GOT3 (cell line): ENCODE measurements at places on chromosomes 5 and 9.

DNA sequence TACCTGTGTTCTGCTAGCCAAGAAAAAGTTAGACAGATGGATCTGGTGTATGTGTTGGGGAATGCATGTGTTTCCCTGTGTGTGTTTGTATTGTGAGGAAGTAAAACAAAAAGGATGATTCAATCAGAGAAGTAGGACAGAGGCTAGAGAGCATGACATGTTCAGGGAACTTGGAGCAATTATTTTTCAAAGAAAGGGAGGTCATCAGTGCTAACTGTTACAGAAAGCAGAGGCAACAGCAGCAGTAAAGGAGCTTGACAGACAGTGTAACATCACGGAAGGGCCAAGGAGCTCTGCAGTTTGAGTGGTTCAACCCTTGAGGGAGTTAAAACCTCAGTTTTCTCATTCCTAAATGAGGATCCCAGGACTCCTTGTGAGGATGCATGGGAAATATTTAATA, 13.2 kb downstream of the SPINK1 start:
- DNase-seq = no peak

GRCh38 chr5:42621242-42621641, 135.4 kb upstream of the CCDC152 start:
- DNase-seq = no peak

DNA sequence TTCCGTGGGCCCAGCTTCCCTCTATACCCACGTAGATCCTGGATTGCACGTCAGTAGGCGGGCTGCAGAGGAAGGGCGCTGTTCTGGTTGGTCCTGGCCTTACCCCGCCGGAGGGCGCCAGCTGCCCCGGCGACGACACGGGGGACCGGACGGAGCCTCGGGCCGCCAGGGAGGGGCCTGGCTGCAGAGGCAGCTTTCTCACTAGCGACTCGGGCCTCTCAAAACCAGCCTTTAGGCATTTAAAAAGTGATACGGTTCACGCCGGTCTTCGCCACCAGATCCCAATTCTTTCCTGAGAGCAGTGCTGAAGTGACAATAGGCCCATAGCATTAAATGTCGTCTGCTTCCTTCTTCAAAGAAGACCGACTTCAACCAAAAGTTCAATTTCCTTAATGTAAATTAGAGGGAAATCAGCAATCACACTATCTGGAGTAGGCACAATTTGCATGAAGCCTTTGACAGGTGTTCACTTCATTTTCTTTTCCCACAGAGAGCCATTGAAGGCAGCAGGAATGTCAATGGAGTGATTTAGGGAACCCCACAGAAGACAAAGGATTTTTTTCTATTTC, 17.6 kb upstream of the UBE2D2 start:
- DNase-seq = no peak

DNA sequence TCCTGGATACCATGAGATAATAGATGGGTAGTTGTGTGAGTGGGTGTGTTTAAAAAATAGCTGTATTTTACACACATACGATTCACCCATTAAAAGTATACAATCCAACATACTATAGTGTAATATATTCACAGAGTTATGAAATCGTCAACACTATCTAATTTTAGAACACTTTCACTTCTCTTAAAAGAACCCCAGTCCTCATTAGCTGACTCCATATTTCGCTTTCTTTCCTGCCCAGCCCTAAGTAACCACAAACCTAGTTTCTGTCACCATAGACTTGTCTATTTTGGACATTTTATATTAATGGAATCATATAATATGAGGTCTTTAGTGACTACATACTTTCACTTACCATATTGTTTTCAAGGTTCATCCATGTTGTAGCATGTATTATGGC, 63.8 kb upstream of the S1PR3 start:
- DNase-seq = no peak

DNA sequence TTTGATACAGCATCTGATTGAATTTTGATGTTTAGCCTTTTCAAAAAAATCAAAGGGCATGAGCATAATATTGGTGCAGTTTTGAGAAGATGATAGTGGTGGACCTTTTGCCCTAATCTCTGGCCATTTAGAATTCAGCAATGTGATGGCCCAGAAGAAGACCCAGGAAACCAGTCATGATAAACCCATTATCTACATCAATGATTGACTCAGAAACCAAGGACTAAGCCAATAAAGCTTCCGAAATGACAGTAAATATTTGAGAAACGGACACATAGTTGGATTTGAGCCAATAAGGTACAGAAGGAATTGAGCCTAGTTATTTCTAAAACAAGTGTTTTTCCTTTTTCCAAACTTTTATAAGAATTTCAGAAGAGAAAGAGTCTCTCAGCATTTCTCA, 1158.8 kb upstream of the DMAC1 start:
- DNase-seq = no peak

DNA sequence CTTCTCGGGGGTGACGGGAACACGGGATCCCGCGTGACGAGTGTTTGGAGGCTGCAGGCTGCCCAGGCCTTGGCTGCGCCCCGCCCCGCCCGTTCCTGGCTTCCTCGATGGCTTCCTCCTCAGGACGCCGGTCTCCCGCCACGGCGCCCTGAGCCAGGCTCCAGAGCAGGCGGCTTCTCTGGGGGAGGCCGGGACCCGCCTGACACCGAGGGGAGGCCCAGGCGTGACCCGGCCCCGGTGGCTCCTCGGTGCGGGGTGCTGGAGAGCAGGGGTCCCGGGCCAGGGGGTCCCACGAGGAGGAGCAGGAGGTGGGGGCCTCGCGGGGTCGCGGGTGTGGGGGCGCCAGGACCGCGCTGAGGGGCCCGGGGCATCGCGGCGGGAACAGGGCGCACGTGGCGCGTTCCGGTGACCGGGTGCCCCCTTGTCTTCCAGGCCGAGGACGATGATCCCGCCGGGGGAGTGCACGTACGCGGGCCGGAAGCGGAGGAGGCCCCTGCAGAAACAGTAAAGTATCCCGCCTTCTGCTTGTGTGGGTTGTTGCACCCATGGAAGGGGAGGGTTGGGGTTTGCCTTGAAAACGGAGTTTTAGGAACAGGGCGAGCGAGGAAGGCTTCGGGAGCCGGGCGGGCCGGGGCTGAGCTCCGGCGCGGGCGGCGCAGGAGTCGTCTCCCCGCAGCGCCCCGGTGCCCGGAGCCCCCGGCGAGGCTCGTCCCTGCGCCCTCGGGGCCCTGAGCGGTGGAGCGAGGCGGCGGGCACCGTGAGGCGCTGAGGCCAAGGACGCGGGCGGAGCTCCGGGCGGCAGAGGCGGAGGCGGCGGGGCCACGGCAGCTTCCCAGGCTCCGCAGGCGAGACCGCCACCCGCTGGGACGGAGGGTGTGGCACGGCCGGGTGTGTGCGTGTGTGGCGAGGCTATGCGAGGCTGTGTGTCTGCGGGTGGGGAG, 22.2 kb downstream of the AHRR start:
- DNase-seq = no peak

DNA sequence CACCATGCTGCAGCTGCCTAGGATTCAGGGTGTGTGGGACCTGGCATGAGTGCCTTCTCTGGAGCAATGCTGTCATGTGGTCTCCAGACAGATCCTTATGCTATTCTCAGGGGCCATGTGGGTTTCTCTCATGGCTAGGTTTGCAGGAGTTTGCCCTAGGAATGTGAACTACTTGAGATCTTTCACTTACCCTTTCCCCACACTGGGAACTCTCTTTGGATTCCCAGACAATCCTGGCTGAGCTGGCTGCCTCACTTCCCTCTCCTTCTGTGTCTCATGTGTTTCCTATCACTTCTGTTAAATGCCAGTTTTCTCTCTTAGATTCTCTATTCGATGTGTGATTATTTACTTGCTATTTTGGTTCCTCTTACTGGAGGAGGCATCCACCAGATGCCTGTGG, 270.2 kb upstream of the RASA1 start:
- DNase-seq = no peak

GRCh38 chr9:15262581-15262980, 44.4 kb downstream of the TTC39B start:
- DNase-seq = no peak
